ENCODE measurements at places on chromosomes 12 and 14.

- no peak for DNase-seq
Measured at GRCh38 chr12:32344047-32344446, 55.3 kb upstream of the FGD4 start.

DNA sequence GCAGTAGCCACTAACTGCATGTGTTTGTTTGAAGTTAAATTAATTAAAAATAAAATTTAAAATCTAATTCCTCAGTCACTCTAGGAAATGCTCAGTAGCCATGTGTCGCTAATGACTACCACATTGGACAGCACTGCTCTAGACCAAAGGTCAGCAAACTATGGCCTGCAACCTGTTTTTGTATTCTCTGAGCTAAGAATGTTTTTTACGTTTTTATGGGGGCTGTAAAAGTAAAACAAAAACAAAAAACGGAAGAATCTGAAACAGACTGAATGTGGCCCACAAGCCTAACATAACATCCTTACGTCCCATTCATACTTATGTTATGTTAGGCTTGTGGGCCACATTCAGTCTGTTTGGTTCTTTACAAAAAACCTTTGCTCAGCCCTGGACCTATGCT, 57.8 kb downstream of the LIN52 start:
- no peak for DNase-seq

DNA sequence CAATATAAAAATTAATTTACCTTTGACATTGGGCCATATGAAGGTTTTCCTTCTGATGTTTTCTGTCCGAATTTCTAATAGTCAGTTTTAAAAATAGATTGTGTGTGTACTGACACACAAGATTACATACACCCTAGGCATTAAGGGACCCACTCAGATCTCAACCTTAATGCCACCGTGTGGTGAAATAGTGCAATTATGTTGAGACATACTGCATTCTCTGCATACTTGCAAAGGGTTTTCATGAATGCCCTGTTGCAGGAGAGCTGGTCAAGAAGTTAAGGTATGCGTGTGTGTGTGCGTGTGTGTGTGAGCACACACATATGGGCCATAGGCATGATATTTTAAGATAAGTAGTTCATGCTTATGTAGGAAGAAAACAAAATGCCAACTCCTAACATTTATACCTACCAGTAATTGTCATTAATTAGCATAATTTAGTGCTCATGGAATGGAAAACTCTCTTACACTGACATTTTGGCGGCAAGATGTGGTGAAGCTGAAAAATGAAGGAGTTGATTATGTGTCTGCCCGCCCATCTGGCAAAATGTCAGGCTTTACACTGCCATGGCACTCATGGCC, 58.8 kb downstream of the PIK3C2G start:
- DNase-seq = no peak

- DNase-seq = no peak
Measured at GRCh38 chr12:75184516-75184915, 25.1 kb downstream of the KCNC2 start.

DNA sequence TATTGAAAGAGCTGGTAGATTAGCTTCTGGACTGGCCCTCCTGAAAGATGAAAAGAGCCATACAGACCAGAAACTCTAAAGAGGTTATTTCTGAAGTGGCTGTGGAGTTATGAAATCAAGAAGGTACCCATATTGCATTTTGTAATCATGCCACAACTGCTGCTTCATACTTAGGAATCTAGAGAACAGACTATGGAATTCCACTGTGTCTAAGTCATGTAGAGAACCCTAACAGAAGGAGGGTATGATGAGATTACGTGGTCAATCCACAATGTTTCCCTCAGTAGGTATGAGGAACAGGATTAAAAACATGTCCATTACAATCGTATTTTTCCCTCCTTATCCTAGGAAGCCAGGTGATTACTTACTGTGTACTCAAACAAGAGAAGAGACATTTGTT, 708.8 kb downstream of the RERGL start:
- DNase-seq = no peak

- no peak for DNase-seq
Measured at GRCh38 chr12:92802906-92803305, 100.1 kb downstream of the PLEKHG7 start.

DNA sequence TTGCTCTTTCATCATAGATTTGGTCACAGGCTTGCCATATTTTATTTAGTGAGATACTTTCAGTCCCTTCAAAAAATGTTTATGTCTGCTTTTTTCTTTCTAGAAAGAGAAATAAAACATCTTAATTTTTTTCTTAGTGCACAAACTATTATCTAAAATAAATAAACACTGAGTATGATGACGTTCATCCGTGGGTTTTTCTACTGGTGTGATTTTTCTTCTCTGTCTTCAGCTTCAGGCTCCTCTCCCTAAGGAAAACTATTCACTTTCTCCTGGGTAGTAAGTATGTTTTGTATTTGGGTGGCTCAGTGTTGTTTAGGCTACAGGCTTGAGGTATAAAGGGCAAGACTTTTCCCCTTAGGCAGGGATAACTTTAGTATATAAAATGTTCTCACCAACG, 154.7 kb downstream of the DACT1 start:
- DNase-seq = no peak

DNA sequence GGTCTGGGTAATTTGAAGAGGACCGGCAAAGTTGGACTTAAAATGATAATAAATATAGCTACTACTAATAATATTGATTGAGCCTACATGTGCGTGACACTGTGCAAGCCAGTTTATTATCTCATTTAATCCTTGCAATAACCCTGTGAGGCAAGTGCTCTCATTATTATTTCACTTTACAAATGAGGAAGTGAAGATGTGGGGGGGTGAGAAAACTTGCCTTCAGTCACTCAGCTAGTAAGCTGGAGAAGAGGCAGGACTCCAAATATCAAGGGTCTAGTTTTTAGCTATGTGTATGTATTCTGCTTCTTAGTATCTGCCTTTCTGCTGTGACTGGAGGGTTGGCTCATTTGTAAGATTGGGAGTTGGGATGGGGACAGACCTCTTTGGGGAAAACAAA, 39.2 kb downstream of the NPAS3 start:
- no peak for DNase-seq
